Non-pigmented ciliary epithelial cell (primary cell): ENCODE measurements at places on chromosomes 2 and 18.

GRCh38 chr2:183253441-183254130 is 129.3 kb downstream of the NUP35 start:
- DNase-seq = no peak

GRCh38 chr2:234939576-234939975 is 12.2 kb upstream of the SH3BP4 start:
- no peak for DNase-seq

DNA sequence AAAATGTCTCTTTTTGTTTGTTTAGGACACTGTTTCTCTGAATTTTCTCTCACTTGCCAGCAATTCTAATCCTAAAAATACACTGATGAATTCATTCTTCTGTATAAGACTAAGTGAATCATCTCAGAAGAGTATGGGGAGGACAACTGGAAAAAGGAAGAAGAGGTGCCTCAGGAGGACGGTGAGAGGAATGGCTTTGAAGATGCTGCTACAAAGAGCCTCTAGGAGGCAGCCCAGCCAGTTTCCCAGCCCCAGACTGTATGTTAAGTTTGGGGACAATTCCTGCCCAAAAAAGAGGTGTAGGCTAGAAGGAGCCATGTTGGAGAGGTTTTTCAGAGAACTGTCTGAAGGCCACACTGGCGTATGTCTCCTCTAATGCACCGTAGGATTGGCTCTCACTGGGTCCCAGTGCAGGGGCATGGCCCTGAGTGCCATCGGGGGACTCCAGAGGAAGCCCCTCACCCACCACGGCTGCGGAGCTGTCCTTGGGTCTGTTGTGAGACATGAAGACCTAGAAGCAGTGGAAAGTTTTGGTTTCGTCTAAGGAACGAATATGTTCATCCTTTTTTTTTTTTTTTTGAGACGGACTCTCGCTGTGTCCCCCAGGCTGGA is 3.1 kb upstream of the SDC1 start:
- no peak for DNase-seq

DNA sequence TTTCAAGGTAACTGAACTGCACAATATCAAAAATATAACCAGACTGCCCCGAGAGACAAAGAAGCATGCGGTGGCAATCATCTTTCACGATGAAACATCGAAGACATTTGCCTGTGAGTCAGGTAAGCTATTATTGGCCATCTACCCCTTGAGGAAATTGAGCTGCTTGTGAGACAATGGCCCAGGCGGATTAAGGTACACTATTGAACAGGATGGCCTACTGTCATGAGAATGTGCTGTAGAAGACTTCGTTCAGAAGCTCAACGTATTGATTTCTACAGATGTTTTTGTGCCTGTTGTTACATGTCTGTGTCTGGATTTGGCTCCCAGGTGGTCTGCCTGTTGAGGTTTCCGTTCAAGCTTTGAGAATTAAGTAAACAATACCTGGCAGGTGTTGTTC is 198.7 kb downstream of the DOK6 start:
- no peak for DNase-seq

DNA sequence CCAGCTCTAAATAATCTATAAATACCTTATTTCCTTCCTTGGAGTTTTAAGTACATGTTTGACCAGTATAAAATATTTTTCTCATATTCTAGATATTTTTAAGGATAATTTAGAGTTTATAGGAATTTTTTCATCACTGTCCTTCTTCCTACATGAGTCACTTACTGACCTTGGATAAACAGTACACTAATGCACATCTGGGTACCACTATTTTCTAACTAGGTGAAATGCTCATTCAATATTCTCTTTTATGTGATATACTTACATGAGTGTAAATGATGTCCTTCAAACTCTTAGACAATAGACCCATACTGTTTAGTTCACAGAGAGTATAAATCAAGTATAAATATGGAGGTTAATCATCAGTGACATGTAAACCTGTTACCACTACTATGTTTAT is 1574.2 kb upstream of the ACVR2A start:
- no peak for DNase-seq

- DNase-seq = no peak
These were observed 286.9 kb downstream of the MEIS1 start for GRCh38 chr2:66721776-66722175.

GRCh38 chr2:168849610-168850009 is 40.6 kb downstream of the SPC25 start:
- DNase-seq = no peak

GRCh38 chr2:31972059-31972458 is 38.7 kb downstream of the MEMO1 start:
- DNase-seq = no peak
